ENCODE measurements at places on chromosomes 12 and 14. TPM values are rescaled to one million over a fixed set of nuclear protein-coding genes. Genes with fewer than 3 reads are reported as not detected.

The LRRC9 gene
- 1.2 TPM for total RNA-seq

The C14orf180 gene
- not detected for total RNA-seq

The SYNDIG1L gene
- not detected for total RNA-seq

The SYCP3 gene
- total RNA-seq, result 0.16 TPM

The KLHL33 gene
- total RNA-seq, result not detected

The GAS2L3 gene
- total RNA-seq, result 27.2 TPM

The ISM2 gene
- 10.6 TPM for total RNA-seq

The SMOC1 gene
- 0.14 TPM for total RNA-seq

The FAM181A gene
- total RNA-seq, result not detected

The SLCO1C1 gene
- not detected for total RNA-seq

The TRIM9 gene
- total RNA-seq, result 2.7 TPM

The BCL11B gene
- total RNA-seq, result 0.05 TPM

The FIGNL2 gene
- total RNA-seq, result 3.5 TPM

The SLC17A8 gene
- total RNA-seq, result not detected

The SDR9C7 gene
- total RNA-seq, result not detected

The MYBPC1 gene
- not detected for total RNA-seq

The ADAMTS20 gene
- not detected for total RNA-seq

The ADCK1 gene
- 9.7 TPM for total RNA-seq

The LUM gene
- total RNA-seq, result 4.5 TPM
